Caki2 (cell line): ENCODE measurements at places on chromosomes 12 and 14.

DNA sequence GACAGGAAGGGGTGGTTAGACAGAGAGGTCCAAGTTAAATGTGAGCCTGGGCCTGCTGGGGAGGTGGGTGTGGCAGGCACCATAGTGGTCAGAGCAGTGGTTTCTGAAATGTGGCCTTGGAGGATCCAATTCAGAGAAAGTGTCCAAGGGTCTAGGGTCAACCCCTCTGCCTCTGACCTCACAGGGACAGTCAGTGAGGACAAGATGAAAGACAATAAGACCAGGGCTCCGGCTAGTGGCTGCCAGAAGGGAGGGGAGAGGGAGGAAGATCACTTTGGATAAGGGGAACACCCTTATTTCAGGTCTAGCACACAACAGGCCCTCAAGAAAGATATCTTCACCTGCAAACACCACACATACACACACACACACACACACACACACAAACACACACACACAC, 335.1 kb downstream of the MED13L start:
- no peak for DNase-seq

- DNase-seq, result no peak
Observed at GRCh38 chr14:37251775-37252174, 54.0 kb downstream of the MIPOL1 start.

DNA sequence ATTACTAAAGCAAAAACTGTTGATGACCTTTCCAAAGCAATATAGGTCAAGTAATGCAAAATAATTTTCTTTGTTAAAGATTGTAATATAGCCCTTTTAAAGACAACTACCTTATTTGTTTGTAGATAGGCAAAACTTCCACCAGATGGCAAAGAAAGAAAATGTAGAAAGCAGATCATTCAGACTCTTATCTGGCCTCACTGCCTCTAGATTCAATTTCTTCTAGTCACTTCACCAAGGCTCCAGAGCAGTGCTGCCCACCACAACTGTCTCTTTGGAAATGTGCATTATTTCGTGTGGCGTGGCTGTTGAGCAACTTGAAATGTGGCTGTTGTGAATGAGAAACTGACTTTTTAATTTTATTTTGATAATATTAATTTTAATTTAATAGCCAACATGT, 127.1 kb downstream of the ITPR2 start:
- DNase-seq, result no peak

DNA sequence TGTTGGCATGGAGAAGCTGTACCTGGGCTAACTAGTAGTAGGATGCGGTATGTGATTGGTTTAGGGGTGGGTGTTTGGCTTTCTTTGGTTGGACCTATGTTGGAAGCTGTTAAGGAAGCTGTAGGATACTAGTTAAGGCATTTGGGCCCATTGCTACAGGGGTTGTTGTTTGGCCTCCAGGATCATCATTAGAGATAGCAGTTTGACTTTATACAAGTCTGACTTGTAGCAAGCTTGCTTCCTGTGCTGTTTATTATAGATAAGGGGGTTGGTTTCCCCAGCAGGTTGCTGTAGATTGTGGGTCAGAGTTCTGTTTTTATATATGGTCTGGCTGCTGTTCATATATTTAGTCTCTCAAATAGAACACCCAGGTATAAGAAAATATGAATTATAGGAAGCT, 1.4 kb upstream of the PRIM1 start:
- no peak for DNase-seq

- DNase-seq, result no peak
Observed at GRCh38 chr12:20398686-20399085, 30.3 kb downstream of the PDE3A start.

GRCh38 chr14:72701605-72702004, 192.3 kb downstream of the DPF3 start:
- DNase-seq, result no peak

DNA sequence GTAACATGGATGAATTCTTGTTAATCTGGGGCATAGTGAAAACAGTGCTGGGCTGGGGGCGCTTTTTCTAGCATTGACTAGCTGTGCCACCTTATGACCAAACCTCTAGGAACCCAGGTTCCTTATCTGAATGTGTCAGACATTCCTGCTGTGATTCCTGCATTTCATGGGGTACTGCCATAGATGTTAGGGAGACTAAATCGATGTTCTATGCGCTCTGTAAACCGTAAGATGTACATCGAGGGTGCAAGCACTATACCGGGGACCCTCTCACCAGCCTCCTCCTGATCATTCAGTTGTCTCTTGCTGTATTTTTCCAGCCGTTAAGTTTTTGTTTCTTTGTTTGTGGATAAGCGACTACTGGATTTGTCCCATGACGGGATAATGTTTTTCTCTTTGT, 170.9 kb upstream of the PARP11 start:
- DNase-seq, result no peak

DNA sequence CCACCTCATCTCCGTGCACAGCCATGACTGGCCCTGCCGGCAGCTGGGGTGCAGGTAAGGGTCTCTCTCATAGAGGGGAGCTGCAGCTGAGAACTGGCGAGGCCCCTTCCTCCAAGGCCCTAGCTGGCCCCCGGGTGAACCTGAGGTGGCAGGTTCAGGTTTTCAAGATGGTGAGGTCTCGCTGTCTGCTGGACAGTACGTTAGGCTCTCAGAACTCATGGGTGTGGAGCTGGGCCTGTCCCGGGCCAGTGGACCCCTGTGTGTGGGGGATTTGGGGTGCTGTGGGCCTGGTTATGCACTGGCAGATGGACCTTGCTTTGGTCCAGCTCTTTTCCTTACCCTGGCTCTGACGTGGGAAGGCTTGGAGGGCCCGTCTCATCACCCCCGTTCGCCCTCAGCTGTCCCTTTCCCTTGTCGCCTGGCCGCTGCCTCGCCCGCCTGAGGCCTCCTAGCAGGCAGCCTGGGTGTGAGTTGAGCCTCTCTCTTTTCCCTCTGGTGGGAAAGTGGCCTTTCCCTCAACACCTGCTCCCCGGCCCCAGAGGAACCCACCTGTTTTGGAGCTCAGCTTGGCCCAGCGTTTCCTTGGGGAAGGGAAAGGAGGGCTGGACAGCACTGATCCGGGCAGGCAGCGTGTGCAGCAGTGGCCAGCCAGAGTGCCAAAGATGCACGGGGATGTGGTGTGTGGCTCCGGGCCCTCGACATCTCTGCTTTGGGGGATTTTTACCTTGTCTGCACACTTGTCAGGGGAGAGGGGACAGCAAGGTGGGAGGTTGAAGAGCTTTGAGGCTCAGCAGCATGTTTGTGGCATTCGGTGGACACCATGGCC, 28.3 kb downstream of the IL31 start:
- no peak for DNase-seq

DNA sequence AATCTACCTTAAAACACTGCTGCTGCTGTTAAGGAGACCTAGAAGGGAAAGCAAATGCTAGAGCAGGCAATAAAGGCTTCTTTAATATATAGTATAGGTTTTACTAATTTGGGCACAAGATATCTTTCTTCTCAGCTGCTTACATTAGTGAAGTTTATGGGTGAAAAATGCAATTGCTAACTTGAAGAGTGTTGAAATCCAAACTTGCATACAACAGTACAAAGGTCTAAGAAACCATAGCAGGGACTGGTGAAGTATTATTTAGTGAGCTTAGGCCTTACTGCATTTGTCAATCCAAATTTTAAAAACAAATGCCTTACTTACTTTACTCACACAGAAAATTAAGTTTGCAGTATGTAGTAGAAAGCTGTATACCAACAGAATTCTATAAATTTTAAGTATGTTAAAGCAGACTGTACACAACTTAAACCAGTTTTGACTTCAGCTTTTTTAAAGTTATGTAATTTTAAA, 1.4 kb upstream of the AP4S1 start:
- DNase-seq, result no peak

- no peak for DNase-seq
Observed at GRCh38 chr12:44748950-44749468, 127.1 kb downstream of the NELL2 start.

GRCh38 chr12:66863276-66863675, 184.4 kb upstream of the GRIP1 start:
- no peak for DNase-seq

DNA sequence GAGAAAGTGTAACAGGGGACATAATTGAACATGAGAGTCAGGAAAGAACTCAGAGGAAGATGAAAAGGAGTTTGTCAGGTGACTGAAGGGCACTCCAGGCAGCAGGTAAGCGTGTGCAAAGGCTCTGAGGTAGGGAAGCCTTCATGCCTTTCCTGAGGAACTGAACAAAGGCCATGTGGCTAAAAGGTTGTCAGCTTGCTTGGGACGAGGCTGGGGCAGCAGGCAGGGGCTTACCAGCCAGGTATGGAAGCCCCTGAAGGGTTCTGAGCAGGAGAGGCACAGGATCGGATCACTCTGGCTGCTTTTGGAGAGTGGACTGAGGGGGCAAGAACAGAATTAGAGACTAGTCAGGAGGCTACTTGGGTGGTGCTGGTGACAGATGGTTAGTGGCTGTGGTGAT, 5.2 kb downstream of the LPCAT3 start:
- DNase-seq, result no peak

DNA sequence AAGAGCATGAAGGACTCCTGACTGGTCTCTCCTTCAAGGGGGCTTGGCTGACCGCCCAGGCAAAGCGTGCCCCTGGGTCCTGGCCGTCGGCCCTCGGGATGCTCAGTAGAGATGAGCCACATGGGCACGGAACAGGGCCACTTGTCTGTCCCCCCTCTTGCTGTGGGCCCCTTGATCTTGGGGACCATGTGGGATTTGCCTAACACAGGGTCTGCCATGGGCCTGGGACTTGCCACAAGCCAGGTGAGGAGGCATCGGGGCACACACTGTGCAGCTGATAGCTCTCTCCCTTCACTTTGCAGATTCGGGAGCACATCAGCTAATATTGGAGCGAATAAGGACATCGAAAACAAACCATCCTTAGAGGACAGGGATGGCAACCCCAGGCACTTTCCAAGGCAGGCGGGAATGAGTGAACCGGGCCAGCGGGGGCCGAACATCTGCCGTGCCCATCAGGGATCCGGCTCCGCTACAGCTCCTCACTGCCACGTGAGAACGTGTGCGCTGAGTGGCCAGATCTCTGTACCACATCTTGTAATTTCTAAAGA, 88.1 kb downstream of the PIWIL1 start:
- DNase-seq, result no peak

DNA sequence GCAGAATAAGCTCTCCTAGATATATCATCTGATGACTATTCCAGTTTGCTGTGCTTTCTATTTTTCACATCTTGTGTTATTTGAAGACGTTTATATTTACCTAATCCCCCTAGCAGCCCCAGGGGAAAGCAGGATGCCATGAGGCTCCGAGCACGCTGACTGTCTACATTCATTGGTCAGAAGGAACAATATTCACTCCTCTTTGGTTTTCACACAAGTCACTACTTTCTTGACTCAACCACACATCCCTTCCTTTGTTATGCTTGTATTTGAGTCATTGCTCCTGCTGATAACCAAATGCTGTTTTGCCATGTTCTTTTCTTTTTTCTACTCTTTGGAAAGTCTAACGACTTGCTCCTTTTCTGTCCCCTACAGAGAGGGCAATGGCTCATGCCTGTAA, 86.5 kb upstream of the SLC38A2 start:
- no peak for DNase-seq

DNA sequence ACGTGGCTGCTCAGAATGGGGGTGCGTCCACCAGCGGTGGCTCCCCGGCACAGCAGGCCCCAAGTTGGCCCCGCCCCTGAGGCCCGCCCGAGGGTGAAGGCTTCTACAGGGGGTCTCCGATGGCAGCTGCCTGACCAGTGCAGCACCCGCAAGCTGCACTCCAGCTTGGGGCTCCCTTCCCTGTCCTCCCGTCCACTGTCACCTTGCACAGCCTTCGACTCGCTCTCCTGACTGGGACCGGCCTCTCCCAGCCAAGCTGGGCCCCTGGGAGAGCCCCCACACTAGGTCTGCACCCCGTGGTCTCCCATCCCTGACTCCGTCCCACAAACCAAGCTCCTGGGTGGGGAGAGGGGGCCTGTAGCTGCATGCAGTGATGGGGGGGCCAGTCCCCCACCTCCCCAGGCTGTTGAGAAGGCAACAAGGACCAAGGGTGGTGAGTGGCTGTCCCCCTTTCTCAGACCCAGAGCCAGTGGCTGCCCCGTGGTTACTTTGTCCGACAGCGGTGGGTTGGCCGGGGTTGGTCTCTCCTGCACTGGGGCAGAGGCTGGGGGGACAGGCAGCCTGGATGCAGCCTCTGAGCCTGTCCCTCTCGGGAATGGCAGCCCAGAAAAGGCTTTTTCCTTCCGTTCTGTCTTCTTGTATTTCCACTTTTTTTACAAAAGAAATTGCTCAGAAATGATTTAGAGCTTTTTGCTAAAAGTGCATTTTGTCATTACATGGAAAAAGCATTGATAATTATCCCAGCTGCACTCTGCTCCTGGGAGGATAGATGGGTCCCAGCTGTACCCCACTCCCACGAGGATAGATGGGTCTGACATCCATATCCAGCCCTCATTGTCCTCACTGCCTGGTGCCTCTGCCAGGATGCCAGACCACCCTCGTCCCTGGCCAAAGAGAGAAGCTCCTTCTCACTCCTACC, 217.0 kb downstream of the KIF26A start:
- DNase-seq, result no peak

DNA sequence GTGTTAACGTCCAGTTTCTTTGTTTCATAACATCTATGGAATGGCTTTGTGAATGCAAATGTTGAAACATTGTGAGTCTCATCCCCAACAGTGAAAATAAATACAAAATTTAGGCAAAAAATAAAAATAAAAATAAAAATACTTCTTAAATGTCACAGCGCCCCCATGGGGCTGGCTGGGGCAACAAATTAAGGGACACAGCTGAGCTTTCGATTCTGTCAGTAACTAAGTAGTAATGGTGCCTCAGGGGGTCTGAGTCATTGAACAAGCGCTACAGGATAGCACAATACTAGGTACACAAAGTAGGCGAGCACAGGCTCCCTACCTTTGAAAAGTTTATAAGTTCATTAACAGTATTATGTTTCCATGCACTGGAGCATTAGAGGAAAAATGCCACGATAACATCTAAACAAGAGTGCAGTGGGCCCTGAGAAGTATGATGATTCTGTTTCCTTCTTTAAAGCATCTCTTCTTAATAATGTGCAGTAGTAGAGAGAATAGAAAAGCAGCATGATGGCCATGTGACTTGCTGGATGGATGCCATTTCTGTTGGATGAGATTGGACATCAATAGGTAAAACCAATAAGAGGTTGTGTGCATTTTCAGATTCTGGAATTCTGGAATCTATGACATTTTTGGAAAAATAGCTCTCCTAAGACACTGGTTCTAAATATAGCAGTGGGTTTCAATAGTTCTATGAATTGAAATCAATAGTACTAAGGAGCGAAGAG, 667.2 kb downstream of the DIO2 start:
- no peak for DNase-seq
